ENCODE measurements at places on chromosomes 3 and 15.
A peak's percentile ranks its signal among the peaks of the same experiment; 100 is the strongest.

DNA sequence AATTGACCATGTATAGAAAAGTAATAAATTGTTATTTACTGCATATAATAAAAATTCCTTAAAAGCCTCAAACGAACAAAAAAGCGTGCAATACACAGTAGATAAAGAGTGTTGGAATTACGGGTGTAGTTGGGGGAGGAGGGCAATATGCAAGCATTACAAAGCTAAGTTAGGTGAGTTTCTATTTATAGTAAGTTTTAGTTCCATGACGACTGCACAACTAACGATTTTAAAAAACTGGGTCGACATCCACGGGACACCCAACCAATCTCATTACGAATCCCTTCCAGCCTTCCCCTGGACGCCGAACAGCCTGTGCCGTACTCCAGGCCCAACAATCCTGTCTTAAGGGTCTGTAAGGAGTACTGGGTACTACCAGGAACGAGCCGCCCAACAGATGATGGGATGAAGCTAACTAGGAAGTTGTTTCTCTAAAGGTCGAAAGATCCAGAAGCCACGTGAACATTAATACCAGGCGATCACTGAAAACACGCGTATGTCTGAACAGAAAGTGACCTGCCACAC, 677 bp downstream of the POLQ start:
- DNase-seq: peak; percentile 46

GRCh38 chr15:48375767-48376166, 44.5 kb downstream of the DUT start:
- DNase-seq: no peak

DNA sequence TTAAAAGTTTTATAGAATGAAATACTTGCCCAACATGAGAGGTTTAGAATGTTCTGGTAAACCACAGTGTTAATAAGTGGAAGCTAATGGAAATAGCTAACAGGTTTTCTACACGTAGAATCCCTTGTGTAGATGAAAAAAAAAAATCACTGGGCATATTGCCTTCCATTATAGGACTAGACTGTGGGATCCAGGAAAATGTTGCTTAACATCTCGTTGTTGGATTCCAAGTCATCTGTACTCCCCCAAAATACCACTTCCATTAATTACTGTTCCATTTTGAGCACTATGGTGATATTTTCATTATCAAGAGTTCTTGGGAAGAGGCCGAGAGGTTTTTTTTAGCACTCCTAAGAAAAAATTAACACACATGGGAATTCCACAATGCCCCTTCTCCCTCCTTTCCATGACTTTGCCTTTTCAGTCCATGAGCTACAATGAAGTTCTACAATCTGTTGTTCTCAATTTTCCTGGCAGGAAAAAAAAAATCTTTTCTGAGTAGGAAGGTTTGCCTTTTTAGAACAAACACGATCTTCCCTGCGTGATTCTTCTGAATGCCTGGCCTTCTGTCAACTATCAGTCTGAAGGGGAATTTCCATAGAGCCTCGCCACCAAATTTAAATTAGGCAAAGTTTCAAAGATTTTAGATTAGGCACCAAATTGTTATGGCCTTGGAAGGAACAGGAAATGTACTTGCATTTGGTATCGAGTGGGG, 74.4 kb upstream of the CTDSPL start:
- no peak for DNase-seq

- DNase-seq: no peak
Observed at GRCh38 chr3:4754180-4755086, 224.8 kb upstream of the BHLHE40 start.

DNA sequence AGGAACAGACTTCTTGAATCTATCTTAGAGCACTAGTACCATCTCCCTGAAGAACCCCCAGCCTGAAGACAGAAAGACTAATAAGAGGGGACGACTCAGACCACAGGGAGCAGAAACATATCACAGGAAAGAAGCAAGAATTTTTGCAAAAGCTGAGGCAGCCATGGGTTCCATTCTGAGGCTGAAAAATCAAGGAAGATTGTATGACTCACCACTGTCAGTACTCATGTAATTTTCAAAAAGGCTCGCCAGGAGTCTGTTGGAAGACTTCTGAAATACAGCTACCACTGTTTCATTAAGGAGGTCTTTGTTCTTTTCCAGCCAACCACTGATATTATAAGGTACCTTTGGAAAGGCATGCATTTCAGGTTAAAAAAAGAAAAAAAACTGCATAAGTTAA, 47.5 kb downstream of the MYH15 start:
- DNase-seq: no peak

GRCh38 chr3:23275061-23275460, 71.9 kb downstream of the UBE2E2 start:
- no peak for DNase-seq

DNA sequence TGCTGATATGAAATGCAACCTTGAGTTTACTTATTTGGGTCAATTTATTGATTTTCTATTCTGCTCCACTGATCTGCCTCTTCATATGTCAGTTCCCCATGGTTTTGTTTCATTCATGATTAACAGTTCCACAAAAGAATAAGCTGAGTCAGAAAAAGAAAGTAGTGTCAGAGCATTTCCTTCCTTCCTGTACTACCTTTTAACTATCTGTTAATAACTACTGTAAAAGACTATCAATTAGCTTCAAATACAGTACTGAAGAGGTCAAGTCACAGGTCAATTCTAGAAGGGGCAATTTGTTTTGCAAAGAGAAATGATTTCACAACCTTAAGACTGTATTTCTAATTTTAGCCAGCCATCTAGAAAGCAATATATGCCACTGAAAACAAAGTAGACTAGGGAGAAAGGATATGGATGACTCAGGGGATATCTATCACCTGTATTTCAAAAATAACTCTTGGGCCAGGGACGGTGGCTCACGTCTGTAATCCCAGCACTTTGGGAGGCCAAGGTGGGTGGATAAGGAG, 129.5 kb downstream of the TFDP2 start:
- no peak for DNase-seq
